Putamen (tissue), 1 donor: ENCODE measurements at places on chromosomes 1 and 21.

- no peak for DNase-seq
Measured at GRCh38 chr1:75136921-75137641, 2.9 kb downstream of the LHX8 start.

- no peak for DNase-seq
Measured at GRCh38 chr1:180435566-180435965, 66.8 kb downstream of the ACBD6 start.

GRCh38 chr21:31045841-31046240 is 7.6 kb upstream of the KRTAP19-8 start:
- no peak for DNase-seq

DNA sequence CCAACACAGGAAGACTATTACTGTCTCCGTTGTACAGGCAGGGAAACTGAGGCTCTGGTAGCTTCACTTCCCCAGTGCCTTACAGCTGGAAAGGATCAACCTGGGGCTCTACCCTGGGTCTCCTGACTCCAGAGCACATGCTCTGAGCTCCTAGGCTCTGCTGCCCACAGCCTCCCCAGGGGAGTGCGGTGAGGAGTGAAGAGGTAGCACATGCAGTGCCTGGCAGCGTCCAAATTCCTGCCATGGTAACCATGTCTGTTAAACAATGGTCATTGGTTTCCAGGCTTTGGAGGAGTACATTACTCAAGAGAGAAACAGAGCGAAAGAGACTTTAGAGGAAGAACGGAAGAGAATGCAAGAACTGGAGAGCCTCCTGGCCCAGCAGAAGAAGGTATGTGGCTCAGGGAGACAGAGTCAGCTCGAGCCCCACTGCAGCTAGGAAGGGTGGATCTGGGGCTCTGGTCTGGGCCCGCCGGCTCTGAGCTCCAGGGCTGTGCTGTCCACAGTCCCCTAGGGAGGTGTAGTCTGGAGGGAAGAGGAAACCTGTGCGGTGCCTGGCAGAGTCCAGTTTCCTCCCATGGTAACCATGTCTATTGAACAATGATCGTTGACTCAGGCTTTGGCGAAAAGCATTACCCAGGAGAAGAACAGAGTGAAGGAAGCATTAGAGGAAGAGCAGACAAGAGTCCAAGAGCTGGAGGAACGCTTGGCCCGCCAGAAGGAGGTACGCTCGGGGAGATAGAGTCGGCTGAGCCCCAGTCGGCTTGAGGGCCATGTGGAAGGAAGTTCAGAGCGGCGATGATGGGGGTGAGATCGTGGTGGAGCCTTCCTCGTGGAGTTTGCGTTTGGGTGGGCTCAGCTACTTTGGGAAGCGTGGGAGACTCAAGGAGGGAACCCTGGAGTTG is 64.6 kb upstream of the EFHD2 start:
- no peak for DNase-seq

GRCh38 chr1:113868387-113869083 is 3.0 kb downstream of the PTPN22 start:
- DNase-seq: no peak

DNA sequence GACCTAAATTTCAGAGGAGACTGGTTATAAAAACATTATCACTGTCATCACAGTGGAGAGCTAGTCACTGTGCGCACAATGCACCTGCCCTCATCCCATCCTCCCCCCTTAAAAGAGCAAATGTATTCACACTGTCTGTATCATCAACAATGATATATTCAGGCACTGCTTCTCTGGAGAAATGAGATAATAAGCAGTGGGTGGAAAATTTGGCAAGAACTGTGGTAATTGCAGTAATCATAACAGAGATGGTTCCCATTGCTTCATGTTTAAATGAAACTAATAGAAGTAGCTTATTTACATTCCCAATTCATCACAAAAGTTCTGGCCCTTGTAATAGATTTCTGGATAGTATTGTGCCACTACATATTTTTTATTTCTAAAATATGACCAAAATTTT is 867.4 kb upstream of the ADGRL2 start:
- peak; percentile 6 for DNase-seq

DNA sequence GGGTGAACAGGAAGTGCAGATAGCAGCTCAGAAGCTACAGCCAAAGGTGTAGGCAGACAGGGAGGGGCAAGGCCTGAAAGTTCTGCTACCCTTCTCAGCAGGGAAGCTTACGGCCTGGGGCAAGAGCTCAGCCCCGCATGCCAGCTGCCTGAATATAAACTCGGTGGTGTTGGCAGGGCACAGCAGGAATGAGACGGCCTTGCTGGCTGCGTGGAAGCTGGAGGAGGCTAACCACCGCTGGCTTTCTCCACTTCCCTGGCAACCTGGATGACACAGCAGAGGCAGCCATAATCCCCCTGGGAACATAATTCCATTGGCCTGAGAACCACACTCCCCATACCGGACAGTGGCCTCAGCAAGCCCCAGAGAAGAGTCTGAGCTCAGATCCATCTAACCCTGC is 81.9 kb upstream of the PRRC2C start:
- no peak for DNase-seq

DNA sequence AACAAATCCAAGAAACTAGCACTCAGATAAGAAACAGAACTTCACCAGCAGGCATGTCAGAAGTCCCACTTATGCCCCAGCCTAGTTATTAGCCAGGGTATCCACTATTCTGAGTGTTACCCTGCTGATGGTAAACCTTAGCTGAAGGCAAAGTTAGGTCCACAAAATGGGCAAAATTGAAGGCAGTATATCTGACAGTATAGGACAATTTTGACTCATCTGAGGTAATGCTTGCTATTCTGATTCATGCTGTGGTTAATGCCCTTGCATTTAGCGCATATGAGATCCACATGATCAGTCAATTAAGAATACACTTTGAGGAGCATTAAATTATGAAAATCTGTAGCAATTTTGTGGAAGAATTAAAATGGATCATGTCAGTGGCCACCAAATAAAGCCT is 15.1 kb downstream of the IFI44 start:
- DNase-seq: no peak

DNA sequence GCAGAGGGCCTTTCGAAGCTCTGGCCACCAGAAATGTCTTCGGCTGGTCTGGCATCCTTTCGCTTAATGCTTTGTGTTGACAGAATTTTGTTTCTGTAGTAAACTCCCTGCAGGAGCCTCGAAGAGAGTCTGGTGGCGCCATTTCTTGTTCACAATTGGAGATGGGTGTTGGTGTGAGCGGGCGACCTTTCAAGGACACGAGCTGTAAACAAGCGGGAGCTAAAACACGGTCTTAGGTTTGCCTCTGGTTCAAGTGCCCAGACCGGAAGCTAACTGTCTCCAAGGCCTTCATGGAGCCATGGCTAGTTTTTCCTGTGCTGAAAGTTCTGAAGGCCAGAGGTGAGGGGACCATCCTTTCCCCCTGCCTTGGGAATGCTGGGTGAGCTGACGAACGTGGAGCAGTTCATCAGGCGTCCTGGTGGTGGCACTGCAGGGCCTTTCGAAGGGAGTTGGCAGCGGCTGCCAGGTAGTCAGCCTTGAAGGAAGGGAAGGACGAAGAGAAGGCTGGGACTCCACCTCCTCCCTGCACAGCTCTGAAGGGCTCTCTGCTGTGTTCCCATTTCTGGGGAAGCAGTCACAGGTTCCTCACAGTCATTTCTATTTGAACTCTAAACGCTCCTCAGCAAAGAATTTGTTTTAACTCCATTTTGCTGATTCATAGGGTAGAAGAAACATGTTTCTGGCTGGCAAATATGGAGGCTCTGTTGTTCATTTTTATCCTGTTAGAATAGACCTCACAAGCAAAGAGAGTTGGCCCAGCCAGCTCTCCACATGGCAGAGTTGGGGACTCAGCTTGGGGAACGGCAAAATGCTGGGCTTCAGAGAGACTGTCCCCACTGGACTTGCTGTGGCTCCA is 35.2 kb downstream of the URB2 start:
- DNase-seq: peak; percentile 78

- no peak for DNase-seq
Measured at GRCh38 chr1:184388319-184388889, 1.6 kb downstream of the C1orf21 start.

- DNase-seq: no peak
Measured at GRCh38 chr1:89931964-89932363, 62.9 kb upstream of the ZNF326 start.

DNA sequence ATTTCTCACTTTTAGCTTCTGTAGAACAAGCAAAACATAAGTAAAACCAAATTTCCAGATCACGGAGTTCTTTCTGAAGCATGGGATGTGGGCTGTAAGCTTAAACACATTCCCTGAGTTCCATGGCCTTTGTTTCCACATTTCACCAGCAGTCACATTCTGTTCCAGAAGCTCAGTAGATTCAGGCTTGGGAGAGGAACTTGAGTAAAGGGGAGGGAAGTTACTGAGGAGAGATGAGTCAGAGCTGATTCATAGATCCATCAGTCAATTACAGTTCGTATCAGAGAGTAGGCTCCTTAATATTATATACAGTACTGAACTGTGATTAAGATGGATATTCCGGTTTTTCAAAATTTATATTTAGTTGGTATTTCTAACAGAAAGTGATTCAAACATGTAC is 614.3 kb downstream of the NCAM2 start:
- DNase-seq: peak; percentile 76
